ENCODE measurements at places on chromosomes 4 and X.

DNA sequence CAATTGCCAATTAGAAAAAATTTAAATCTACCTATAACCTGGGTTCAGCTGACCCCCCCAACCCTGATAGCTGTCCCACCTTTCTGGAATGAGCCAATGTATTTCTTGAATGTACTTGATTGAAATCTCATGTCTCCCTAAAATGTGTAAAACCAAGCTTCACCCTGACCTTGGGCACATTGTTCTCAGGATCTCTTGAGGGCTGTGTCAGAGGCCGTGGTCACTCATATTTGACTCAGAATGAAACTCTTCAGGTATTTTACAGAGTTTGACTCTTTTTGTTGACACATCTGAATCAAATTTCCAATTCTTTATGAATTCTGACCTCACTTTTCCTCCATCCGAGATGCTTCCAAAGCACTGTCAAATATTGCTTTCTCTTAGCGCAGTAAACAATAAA, 115.3 kb upstream of the BEND4 start:
- no peak for DNase-seq

DNA sequence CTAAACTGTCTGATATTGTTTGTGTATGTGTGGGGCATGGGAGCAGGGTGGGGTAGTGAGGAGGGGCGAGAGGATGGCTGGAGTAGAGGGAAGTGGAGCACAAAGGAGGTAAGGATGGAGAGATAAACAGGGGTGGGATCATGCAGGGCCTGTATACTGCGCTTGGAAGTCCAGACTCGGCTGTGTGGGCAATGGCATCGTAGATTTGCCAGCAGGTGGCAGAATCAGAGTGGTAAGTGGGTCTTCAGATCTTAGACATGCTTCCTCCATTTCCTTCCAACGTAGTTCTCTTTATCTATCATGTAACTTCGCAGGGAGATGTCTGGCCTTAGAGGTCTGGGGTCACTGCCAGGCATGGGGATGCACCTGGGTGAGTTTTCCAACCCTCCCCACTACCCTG, 155.5 kb downstream of the PDGFRA start:
- peak; percentile 32 for DNase-seq

DNA sequence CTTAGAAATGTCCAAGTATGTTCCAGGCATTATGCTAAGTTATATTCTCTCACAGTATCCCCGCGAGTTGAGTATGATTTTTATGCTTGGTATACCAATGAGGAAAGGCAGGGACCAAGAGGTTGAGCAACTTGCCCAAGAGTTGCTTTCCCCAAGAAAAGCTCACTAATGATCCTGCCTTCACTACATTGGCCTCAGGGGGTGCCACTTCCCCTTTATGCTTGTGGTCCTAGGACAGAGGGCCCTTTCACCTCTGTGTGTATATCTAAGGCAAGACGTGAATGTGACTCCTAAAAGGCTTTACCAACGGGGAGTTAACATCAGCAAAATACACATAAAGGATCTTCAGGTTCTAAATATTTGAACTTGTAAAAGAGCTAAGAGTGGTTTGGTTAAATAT, 164.4 kb upstream of the CPEB2 start:
- no peak for DNase-seq

DNA sequence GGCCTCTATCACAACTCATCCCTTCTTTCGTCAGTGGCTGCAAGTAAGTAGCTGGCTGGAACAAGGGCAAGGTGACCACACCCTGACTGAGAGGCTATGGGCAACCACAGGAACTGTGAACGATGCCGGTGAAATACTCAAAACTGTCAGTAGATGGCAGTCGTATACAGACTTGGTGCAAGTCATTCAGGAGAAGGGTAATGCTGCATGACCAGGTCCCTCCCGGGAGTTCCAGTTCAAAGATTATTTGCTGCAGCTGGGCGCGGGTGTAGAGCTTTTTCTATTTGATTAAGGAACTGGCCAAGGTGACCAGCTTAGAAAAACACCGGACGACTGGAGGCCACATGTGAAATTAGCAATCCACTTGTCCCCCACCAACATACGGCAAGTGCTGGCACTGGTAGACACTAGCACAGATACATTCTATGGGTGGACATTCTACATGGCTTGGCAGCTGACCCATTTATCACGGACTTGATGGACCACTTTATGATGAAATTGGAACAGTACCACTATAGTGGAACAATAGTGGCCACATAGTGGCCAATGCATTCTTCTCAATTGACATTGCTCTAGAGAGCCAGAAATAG, 726.6 kb downstream of the TRAM1L1 start:
- DNase-seq, result peak; percentile 50

GRCh38 chr4:81982846-81983540, 390.8 kb downstream of the HNRNPD start:
- DNase-seq, result no peak

- DNase-seq, result no peak
Measured at GRCh38 chr4:61004651-61005170, 195.4 kb upstream of the ADGRL3 start.

GRCh38 chrX:23317799-23318724, 16.6 kb upstream of the PTCHD1 start:
- DNase-seq, result peak; percentile 5

DNA sequence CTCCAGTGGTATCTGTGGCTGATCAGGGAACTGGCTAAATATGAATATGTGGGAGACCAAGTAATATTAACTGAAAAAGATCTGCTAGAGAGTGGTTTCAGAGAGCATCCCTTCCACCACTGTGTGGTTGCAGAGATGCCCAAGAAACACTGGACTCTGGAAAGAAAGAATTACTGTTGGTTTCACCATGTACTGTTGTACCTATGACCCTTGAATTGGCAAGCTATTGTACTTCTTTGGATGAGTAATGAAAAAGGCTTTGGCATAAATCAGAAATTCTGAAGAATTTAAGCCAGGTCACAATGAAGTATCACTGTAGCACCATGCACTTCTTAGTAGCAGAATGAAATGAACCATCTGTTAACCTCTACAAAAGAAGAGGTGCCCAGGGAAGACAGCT, 134.4 kb upstream of the INTU start:
- DNase-seq, result no peak

GRCh38 chrX:136616987-136617685, 30.8 kb upstream of the CD40LG start:
- DNase-seq, result no peak

DNA sequence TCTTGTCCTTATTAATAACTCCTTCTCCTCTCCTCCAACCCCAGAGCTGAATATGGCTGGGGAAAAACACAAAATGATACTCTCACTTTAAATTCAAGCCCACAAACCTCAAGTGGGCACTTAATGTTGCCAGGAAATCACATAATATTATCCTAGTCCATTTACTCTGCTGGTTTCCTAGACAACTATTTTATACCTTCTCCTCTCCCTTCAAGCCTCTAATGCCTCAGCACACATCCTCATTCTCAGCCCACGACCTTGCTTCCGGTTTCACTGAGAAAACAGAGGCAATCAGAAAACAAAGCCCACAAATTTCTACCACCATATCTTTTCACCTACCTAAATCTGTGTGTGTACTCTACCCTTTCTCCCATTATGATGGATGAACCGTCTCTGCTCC, 12.1 kb upstream of the CLCN5 start:
- DNase-seq, result no peak

DNA sequence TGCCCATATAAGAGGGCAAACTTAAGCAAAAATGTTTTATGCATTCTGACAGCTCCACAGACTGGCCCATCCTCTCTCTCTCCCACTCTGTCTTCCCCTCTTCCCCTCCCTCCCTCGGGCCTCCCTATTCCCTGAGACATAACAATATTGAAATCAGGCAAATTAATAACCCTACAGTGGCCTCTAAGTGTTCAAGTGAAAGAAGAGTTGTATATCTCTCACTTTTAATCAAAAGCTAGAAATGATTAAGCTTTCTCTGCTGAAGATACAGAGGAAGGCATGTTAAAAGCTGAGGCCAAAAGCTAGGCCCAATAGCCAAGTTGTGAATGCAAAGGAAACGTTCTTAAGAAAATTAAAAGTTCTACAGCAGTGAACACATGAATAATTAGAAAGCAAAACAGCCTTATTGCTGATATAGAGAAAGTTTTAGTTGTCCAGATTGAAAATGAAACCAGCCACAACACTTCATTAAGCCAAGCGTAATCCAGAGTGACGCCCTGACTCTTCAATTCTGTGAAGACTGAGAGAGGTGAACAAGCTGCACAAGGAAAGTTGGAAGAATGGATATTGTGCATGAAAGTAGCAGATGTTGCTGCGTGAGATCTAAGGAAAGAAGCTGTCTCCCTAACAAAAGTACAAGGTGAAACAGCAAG, 54.9 kb downstream of the USO1 start:
- DNase-seq, result no peak

DNA sequence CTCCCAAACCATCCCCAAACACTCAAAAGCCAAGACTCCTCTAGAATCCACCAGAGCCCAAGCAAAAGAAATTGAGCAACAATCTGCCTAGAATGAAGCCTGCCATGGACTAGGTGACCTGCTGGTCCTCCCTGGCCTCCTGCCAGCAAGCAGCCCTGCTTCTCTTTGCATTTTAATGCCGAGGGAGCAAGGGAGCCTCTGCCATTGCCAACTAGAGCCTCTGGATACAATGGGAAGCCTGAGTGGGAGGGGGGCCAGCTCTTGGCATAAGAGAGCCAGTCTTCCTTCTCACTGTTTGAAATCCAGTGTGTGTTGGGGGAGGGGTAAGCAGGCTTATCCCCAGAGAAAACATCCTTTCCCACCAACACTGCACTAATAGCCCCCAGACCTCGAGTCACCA, 1.5 kb upstream of the GDPD2 start:
- DNase-seq, result no peak

DNA sequence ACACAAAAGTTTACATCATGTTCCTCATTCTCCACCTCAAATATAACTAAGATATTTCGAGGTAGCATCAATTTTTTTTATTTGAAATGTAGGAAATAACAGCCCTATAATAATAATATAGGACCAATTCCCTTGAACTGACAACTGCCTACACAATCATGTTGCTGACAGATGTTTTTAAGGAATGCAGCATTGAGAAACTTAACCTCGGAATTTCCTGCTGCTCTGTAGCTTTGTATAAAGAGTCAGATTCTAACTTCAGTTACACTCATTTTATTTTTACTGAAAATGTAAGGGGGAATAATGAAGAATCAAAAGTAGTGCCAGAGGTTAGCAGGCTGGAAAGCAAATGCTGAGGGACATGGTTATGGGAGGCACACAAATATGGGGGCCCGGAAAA, 235.8 kb downstream of the RBMX2 start:
- no peak for DNase-seq

DNA sequence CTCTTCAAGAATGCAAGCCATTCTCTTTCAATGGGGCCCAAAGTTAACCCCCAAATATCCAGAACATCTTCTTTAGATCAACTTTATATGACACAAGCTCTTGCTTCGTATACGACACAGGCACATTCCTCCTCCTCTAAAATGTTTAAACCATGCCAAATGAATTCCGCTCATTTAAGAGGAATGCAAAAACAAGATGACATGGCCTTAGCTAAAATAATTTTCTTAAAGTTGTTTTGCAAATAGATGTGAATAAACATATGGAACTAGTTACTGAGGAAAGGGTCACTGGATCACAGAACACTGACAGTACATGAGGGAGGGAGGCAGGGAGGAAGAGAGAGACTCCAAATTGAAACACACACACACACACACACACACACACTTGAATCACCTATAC, 97.4 kb downstream of the RASL11B start:
- DNase-seq, result no peak

DNA sequence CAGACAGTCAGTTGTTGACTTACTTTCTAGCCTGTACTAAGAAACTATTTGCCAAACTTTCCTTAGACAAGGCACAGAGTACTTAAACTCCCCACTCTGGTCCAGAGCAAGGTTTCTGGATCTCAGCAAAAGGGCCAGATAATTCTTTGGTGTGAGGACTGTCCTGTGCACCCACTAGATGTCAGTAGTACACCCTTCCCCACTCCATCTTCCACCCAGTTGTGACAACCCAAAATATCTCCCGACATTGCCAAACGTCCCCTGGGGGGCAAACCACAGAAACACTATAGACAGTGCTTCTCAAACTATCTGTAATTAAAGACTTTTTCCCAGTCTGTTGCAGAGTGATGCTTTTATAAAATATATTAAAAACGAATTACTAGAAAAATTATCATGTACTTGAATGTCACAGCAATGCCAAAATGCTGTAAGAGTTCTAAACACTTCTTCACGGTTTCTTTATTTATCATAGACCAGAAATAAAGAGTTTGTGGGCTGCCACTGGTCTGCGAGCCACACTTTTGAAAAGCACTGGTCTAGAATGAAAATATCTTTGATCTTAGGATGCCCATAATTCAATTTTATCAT, 203.5 kb downstream of the PRDM5 start:
- no peak for DNase-seq

- no peak for DNase-seq
Measured at GRCh38 chr4:100790836-100791615, 273.2 kb upstream of the EMCN start.

- peak; percentile 89 for DNase-seq
Measured at GRCh38 chr4:182307746-182308145, 64.5 kb downstream of the TENM3 start.

DNA sequence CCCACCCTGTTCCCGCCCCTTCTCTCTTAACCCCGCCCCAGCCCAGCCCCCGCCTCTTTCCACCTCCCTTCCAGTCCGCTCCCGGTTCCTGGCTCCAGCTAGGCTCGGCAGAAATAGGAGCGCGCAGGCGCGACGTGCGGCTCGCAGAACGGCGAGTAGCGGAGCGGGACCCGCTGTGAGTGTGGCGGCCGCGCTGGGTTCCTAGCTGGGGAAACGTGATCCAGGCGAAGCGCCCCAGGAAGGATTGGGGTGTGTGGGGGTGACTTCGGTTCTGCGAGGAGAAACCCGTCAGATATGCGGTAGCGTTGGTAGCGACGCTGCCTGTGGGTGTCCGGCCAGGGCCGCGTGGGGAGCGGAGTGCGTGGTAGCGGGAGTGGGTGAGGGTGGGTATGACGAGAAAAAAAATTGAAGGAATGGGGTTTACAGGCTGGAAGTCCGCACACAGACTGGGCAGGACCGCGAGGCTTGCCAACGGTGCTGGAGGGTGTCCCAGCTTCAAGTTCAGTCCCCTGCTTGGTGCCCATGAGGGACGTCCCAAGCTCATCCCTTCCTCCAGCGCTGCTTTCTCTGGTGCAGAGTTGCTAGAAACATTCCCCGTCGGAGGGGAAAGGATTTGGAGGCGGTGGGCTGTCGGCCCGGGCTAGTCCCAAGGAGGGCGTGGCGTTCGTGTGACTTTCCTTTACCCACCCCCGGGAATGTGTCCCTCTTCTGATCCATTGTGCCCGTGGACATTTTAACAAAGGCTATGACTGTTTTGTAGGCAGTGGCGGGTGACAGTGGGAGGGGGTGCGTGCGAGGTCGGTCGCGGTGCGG, at the start of gene PRRG1:
Gene PRRG1 (plus strand): TSS at position 144 of the 813 bp plus-strand sequence. CDS start 56,886 bp downstream, outside the sequence.
- peak; percentile 68 for DNase-seq

- no peak for DNase-seq
Measured at GRCh38 chr4:171639540-171639939, 173.7 kb upstream of the GALNTL6 start.

- DNase-seq, result no peak
Measured at GRCh38 chr4:148514041-148514440, 71.8 kb upstream of the NR3C2 start.

- DNase-seq, result peak; percentile 81
Measured at GRCh38 chrX:39869846-39870601, 227.7 kb downstream of the BCOR start.
